ENCODE measurements at places on chromosomes 12 and 14.

DNA sequence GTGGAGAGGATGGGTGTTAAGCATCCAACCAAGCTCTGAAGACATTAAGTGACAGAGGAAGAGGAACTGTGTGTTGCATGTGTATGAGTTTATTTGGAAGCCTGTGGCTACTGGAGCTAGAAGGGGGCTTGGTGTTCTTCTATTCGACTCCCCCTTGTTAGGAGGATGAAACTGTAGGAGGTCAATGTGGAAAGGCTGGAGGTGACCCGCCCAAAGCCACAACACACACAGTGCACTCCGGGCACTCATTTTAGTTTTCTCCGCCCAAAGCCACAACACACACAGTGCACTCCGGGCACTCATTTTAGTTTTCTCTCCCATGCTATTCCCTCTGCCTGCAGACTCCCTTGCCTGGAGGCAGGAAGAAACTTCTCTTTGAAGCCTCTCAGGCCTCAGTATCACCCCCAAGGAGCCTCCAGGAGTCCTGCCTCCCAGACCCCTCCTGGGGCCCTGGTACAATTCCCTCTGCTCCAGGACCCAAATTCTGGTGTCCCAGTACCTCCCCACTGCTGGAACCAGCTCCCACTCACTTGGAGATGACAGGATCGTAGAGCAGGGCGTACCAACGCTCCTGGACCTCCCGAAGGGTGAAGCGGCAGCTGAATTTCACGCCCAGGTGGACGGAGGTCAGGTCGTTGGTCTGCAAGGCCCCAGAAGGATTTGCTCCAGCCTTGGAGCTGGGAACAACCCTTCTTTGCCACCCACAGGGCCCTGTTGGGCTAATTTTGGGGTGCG lies 3.8 kb downstream of the MCRS1 start:
- no peak for DNase-seq

- peak; percentile 75 for DNase-seq
Observed at GRCh38 chr12:68479261-68479895, 131.3 kb upstream of the RAP1B start.

DNA sequence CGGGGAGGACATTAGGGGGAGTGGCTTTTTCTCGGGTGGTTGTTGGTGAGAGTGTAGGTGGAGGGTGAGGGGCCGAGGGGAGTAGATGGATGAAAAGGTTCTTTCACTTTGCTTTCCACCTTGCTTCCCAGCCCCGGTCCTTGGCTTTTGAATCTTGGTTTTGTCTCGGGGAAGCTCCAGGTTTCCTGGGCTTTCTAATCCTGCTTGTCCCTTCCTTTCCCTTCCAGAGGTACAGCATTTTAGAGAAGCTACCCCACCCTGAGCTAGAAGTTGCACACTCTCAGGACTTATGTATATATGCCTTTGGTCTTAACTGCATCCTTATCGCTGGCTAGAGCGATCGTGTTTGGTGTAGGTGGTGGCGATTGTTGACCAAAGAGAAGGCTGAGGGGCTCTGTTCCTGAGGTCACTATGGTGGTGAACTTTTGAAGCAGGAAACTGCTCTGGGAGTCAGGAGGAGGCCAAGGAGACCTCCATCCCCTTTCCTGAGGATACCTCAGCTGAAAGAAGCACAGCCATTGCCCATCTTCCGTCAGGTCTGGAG lies 862 bp downstream of the PIP4K2C start:
- DNase-seq, result no peak

GRCh38 chr14:33679025-33679424 lies 271.8 kb downstream of the EGLN3 start:
- DNase-seq, result no peak

GRCh38 chr12:10618338-10618987 lies 5.1 kb upstream of the MAGOHB start:
- DNase-seq, result peak; percentile 57

GRCh38 chr14:44525237-44525636 lies 18.2 kb upstream of the FSCB start:
- DNase-seq, result no peak

DNA sequence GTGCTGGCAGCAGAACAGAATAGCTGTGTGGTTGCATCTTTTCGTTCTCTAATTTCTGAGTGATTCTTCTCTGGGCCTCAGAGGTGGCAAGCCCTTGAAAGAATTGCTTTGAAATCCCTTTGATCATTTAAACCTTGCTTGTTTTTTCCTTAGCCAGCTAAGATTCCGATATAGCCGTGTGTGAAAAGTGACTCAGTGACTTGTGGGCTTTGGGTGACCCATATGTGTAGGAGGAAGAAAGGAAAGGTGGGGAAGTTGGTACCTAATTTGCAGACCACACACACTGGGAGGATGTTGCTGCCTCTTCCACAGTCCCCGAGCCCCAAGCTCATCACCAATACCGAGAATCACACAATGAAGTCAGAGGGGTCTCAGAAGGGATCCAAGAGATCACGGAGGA lies 18.8 kb downstream of the SLC24A4 start:
- no peak for DNase-seq

DNA sequence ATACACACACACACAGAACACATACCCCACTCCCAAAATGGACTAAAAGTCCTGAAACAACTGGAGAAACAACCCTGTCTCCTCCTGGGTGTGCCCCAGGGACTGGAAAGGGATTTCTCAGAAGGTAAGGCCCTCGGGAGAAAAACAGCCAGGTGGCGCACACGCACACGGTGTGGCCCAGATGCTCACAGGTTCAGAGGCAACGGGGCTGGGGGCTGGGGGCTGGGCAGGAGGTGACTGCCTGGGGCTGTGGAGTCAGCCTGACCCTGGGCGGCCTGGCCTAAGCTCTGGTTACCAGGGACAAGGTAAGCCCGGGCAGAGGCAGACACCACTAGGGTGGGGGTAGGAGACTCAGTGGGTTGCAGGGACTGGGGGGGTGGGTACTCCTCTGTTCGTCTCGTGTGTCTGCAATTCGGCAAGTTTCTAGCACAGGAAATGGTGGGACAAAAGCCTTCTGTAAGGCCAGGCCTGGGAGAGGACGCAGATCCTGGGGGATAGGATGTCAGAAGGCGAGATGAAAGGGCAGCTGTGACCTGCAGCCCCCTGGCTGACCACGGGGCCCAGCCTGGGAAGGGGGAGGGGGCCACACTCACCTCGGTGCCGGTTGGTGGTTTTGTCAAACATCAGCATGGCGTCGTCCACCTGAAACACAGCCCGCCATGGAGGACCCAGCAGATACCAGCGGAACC lies 10.4 kb downstream of the MSI1 start:
- no peak for DNase-seq

DNA sequence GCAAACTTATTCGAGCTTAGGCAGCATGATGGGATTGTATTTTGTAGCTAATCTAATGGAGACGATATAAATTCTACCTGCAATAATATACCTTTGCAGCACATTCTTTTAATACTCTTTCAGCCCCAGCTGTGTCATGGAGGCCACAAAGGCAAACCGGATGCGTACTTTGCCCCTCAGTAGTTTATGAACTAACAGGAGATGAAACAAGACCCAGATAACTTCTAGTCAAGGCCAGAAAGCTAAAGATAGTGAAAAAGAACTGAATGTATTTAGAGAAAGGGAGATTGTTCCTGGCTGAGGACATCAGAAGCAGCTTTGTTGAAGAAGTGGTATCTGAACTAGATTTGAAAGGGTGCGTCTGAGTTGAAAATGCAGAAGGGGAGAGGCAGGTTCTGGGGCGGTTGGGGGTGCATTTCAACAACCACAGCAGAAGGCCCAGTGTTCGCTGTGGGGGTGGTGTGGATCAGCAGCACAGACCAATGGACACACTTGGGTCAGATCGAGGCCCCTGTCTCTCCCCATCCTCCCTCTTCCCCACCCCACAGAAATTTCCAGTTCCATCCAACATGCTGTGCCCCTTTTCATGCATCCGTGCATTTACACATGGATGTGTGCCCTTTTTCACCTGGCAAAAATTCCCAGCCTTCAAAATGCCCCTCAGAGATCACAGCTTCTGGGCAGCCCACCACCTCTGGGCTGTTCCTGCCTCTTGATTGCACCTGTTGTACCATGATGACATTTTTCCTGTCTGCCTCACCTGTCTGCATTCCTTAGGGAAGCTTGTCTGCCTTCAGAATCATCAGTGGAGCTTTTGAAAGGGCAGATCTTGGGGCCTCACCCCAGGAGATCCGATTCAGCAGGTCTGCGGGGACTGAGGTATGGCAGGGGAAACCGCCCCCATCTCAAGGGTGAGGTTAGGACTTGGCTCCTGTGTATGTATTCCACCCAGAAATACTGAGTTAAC lies 2.2 kb downstream of the ZNF839 start:
- no peak for DNase-seq

DNA sequence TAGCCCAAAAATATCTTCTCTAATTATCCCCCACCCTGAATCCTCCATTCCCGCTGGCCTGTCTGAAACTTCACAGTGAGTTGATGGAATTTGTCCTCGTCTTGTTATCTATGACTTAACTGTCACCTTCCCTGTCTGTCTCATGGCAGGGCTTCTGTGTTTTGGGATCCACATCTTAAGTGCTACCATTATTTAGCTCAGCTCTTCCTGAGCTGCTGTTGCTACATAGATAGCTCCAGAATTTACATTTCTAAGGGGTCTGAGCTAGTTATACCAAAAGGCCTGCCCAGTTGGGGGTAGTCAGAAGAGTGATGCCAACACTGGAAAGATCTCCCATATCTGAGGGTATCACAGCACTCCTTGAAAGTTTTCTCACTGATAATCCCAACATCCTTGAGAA lies 57.0 kb upstream of the CDKN3 start:
- DNase-seq, result no peak

- peak; percentile 14 for DNase-seq
Observed at GRCh38 chr12:75862692-75863471, 168.7 kb downstream of the PHLDA1 start.

GRCh38 chr14:70907996-70908934 lies 1.0 kb downstream of the PCNX1 start:
- no peak for DNase-seq

- no peak for DNase-seq
Observed at GRCh38 chr12:32586390-32586789, 92.7 kb upstream of the DNM1L start.

- DNase-seq, result no peak
Observed at GRCh38 chr14:71321574-71322315, 414.5 kb downstream of the PCNX1 start.

DNA sequence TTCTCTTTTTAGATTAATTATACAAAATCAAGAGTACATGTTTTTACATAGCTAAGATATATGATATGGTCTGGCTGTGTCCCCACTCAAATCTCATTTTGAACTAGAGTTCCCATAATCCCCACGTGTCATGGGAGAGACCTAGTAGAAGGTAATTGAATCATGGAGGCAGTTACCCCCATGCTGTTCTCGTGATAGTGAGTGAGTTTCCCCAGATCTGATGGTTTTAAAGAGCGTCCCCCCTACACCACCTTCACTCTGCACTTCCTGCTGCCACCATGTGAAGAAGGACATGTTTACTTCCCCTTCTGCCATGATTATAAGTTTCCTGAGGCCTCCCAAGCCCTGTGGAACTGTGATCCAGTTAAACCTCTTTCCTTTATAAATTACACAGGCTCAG lies 21.4 kb upstream of the DRAM1 start:
- DNase-seq, result no peak

DNA sequence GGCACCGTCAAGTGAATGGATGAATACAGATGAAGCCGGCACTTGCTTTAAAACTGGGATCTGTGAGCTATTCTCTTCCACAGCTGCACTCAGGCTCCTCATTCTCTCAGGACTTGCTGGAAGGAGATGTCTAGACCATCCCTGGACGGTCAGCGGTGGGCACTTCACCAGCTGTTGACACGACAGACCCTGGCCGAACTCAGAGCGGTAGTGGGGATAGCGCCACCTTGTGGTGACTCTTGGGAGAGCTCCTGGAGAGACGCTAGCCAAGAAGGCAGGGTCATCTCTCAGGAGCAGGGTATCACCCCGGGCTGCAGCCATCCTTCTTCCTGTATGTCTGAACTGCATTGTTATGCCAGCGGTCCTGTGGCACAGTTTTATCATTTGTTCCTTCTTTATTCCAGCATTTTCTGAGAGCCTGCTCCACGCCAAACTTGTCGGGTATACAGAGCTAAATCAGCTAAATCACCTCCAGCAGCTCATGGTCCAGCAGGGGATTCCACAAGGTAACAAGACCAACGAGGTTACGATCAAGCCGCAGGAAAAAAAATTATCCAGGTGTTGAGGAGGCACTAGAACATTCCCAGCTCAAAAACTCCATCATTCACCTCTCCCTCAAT lies 10.0 kb downstream of the WNT1 start:
- DNase-seq, result no peak

GRCh38 chr12:112419297-112420133 lies 768 bp downstream of the PTPN11 start:
- no peak for DNase-seq

DNA sequence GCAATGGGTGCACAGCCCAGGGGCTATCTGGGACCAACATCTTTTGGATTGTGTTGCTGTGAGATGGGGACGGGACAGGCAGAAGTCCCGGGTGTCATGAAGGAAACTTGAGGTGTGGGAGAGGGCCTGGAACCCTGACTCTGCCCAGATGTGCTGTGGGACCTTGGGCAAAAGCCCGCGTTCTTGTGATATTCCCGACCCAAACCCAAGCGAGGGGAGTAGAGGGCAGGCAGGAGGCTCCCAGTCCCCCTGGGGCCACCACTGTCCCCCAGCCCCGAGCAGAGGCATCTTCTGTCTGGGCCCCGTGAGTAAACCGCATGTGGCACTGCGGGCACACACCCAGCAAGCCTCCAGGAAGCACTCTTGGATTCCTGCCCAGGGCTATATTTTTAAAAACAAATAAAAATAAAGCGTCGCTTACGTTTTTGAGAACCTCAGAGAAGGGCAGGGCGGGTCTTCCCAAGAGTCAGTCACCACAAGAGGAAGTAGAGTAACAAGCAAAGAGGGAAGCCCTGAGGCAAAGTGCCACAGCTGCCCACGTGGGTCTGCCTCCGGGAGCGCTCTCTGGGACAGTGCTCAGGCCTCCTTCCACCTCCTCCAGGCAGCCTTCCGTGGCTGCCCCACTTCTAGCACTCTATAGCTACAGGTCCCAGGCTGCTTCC lies 39.5 kb downstream of the BEGAIN start:
- DNase-seq, result peak; percentile 52

GRCh38 chr12:40022850-40023249 lies 83.0 kb downstream of the SLC2A13 start:
- DNase-seq, result no peak

DNA sequence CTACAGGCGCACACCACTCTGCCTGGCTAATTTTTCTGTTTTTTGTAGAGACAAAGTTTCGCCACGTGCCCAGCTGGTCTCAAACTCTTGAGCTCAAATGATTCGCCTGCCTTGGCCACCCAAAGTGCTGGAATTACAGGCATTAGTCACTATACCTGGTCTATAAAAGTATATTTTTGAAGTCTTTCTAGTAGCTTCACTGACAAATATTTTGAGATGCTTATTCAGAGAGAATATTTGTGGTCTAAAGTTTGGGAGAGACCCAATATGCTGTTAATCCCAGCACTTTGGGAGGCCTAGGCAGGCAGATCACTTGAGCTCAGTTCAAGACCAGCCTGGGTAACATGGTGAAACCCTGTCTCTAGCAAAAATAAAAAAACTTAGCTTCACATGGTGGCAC lies 22.0 kb upstream of the PPP1R12A start:
- no peak for DNase-seq
